ENCODE measurements at places on chromosomes 2 and 18.
A peak's percentile ranks its signal among the peaks of the same experiment; 100 is the strongest.

- no peak for DNase-seq
Observed at GRCh38 chr2:120992791-120993555, 257.3 kb downstream of the GLI2 start.

DNA sequence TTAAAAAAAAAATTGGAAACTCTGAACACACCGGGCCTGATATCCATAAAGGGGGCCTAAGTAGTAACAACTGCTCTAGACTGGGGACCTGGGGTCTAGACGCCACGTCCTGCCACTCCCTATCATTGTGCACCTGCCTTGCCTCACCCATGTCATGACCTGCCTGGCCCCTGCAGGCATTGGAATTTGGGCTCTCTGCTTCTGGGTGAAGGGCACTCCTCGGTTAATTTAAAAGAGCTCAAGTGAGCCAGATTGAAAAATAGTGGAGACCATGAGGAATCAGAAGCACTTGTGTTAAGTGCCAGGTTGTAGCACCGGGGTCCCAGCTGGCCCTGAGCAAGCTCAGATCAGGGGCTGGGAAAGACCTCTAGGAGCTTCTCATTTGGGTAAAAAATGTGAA, 48.1 kb downstream of the SLC4A1AP start:
- DNase-seq = no peak

GRCh38 chr2:150133623-150134022, 353.8 kb downstream of the RND3 start:
- DNase-seq = no peak

DNA sequence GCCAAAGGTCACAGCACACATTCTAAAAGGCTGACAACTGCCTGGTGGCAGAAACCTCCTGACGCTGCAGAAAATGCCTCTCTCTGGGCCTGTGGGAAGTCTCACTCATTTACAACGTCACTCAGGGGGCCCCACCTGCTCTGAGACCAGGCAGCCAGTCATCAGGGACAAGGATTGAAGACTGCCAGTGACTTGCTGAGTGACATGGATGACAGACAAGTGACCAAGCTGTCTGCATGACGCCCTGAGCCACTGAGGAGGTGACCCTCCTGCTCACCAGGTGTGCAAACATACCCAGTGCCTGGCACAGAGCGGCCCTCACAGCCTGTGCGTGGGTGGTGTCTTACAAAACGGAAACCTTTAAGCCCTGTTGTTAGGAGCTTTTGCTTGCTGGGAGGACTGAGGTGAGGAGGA, 392.4 kb downstream of the TNS1 start:
- DNase-seq = no peak

GRCh38 chr18:8623549-8624106, 14.4 kb downstream of the RAB12 start:
- peak; percentile 10 for DNase-seq

- DNase-seq = no peak
Observed at GRCh38 chr2:7952046-7952745, 729.7 kb upstream of the ID2 start.

DNA sequence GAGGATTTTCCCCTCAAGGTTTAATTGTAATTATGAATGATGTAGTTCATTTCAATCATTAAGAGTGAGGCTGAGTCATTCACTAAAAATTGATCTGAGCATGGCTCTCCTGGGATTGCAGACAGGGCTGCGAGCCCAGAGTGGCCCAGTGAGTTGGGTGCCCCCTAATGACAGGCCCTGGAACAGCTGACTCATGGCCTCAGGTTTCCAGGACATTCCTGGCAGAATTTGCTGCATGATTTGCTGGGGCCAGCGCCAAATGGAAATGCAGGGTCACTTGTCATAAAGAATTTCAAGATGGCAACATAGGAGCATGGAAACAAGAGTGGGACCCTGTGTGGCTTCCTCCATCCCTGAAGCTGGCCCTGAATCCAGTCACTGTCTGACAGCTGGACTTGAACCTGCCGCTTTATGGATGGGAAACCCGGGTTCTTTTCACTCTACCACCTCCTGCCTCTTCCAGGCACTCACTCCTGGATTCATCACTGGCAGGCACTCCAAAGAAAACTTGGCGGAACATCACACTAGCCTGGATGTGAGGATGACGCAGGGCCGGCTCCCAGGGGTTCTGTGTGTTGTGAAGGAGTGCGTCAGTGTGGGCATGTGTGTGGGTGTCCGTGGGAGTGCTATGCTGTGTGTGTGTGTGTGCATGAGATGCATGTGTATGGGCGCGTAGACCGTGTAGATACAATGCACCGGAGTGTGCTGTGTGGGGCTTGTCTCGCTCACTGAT, 15.2 kb downstream of the OTOF start:
- DNase-seq = no peak

- no peak for DNase-seq
Observed at GRCh38 chr2:211494536-211494935, 938.1 kb downstream of the CPS1 start.

GRCh38 chr2:193701484-193701883, 1506.8 kb upstream of the TMEFF2 start:
- DNase-seq = no peak

DNA sequence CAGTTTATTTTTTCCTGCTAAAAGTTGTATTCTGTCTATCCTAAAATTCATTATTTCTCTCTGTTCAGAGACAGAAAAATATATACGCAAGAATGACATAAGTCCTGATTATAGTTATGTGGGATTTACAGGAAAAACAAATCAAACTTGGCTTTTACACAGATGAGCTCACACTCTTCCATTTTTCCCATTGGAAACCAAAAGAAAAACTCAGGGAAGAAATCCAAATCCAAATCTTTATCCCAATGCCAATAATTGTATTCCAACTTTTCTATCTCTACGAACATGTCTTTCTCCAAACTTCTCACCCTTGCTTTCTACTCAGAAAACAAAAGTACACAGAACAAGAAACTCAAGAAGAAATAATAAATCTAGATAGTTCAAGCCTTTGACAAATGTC, 249.1 kb upstream of the TMEFF2 start:
- DNase-seq = no peak

GRCh38 chr2:158756976-158757375, 38.1 kb upstream of the DAPL1 start:
- DNase-seq = no peak

GRCh38 chr2:16660114-16660513, 5.5 kb downstream of the CYRIA start:
- DNase-seq = no peak

GRCh38 chr2:151280271-151280670, 9.2 kb downstream of the NMI start:
- no peak for DNase-seq

DNA sequence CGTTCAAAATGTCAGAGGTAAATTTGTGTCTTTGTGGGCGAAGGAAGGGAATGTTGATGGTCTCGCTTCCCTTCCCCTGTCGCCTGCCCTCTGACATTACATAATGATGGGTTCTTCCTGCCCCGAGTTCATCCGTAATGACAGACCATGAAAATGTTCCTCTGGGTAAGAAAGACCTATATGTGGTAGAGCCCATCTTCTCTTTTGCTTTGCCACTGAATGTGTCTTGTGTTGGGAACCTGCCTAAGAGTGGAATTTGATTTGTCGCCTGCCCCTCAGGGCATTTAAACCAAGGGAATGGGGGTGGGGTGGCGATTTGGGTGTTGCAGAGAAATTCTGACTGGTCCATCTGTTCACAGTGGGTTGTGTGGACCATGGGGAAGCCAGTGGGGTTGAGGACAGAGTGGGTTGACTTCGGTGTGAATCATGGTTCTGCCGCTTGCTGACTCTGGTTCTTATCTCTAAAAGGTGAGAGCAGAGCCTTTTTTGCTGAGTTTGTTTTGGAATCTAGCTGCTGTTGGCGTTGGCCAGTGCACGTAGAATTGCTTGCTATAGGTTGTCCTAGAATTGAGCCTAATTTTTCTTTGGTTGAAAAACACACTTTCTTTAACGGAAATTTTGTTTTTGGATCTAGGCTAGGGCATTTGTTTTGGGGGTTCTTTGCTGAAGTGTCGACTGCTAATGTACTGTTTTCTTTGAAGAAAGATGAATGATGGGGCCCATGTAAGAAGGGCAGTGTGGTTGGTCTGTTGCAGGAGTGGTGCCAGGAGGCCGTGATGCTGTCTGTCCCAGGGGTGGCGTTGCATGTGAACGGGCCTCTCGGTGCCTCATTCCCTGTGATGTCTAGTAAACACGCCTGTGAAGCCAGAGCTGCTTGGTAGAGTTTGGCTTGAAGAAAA, 1.3 kb downstream of the INPP4A start:
- no peak for DNase-seq

DNA sequence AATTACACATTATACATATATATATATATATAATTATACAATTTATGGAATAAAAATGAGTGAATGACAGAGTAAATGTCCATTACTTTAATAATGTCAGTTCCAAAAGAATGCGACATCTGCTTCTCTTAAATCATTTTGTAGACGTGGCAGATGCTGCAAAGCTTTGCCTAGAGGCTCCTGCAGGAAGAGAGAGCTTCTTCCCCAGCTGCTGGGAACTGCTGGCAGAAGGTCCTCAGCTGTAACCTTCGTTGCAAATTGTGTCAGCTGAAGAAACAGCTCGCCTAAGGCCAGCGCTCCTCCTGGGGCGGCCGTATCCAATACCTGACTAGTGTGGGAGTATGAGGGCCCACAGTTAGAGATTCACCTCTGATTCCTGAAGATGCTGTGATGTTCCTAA, 9.6 kb upstream of the THNSL2 start:
- DNase-seq = no peak

DNA sequence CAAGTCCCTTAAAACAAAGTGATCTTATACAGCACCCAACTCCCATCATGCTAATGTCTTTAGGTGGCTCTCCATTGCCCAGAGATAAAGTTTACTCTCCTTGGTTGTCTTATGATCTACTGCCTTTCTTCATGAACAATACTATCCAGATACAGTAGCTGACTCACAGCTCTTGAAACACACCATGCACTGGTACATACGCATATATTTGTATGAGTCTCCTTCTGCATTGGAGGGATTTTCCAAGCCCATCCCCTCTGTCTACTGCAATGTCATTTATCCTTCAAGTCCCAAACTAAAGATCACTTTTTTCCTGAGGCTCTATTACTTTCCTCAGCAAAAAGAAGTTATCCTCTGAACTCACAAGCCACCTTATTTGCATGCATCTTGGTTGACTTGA, 84.7 kb upstream of the LRATD1 start:
- no peak for DNase-seq

GRCh38 chr2:46985512-46985911, 69.9 kb upstream of the MCFD2 start:
- peak; percentile 40 for DNase-seq

GRCh38 chr2:72942881-72943418, 25.6 kb downstream of the EMX1 start:
- no peak for DNase-seq

- DNase-seq = no peak
Observed at GRCh38 chr2:137952586-137953129, 11.6 kb upstream of the HNMT start.

DNA sequence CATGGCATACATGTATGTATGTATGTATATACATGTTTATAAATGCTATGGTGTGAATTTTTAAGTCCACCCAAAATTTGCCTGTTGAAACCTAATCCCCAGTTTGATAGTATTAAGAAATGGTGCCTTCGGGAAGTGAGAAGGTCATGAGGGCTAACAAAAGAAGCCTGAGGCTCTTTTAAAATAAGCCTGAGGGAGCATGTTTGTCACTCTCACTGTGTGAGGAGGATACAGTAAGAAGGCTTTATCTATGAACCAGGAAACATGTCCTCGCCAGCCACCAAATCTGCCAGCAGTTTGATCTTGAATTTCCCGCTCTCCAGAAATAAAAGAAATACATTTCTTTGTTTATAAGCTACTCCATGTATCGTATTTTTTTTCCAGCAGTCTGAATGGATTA, 163.0 kb upstream of the LINC00305 start:
- DNase-seq = no peak

- no peak for DNase-seq
Observed at GRCh38 chr2:74715880-74716279, 61.8 kb downstream of the SEMA4F start.

DNA sequence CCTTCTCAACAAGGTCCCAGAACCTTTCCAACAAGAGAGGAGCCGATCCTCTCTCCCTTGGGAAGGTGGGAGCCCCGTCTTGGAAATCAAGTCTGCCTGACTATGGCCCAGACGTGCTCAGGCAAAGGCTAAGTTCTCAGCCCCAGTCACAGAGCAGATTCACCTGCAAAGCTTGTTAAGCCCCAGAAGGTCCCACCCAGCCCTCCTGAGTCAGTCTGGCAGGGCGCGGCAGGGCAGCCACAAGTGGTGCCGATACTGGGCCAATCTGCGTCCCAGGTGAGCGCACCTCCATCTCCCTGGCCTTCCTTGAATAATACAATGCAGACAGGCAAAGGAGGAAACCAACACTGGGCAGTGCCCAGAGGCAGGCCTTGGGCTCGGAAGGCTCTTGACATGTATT, 15.0 kb downstream of the CRACDL start:
- no peak for DNase-seq

DNA sequence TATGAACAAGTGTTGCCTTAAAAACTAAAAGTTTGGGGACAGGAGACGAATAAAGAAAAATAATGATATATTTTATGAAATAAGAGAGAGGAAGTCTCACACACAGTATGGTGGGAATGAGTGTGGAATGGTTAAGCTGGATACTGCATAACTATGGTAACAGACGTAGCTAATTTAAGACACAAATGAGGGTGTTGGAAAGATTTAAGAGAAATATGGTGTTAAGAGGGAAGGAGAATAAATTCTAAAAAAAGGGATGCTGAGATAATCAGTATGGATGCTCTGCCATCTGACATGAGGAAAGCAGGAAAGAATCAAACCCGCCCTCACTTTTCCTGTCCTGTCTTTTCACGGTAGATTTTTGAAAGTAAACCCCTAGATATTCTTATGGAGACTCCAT, 10.6 kb downstream of the ADD2 start:
- DNase-seq = no peak

DNA sequence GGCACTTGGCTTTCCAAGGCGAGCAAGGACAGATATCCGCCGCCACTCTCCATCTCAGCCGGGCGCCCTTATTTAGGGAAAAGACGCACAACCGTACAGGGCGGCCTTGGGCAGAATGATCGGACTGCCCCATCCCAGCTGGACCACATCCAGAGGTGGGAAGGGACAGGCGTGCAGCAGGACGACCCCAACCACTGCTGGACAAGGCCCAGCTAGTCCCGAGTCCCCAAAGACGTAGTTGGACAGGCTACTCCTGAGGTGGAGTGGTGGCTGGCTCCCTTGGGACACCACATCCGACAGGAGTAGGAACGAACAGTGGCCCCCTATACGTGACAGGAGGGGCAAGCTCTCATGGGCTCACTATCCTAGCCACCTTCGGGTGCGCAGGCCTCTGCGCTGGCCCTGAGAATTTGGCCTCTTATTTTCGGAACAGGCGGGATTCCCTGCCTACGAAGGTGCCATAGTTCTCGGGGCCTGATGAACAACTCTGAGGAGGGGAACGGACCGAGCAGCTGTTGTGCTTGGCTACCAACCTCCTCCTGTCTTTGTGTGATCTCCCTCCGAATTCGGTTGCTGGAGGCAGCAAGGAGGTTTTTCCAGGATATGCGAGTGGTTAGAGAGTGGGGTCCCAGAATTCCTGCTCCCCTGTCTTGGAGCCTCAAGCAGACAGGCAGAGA, 2.3 kb downstream of the FEV start:
- DNase-seq = no peak

DNA sequence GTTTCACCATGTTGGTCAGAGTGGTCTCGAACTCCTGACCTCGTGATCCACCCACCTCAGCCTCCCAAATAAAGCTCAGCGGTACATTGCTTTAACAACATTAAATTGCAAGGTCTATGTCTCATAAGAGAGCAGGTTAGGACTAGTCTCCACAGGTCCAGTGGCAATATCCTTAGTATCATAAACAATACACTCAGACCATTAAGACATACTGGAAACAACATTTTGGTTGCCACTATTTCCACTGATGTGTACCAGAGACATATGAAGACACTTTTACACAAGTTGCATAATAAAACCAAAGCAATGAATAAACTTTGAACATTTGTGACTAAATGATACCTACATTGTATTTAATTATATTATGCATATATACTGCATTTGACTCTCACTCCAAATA, 1130.0 kb downstream of the TSN start:
- DNase-seq = no peak

All from bone marrow (tissue), 2 donors.